ENCODE measurements at places on chromosomes 3 and 15.

- DNase-seq = peak; percentile 66
These were observed 3.0 kb downstream of the INKA1 start for GRCh38 chr3:49805897-49806701.

- no peak for DNase-seq
These were observed 135.0 kb upstream of the CTDSPL start for GRCh38 chr3:37726525-37727290.

- DNase-seq = no peak
These were observed 50.4 kb downstream of the APH1B start for GRCh38 chr15:63327648-63328421.

DNA sequence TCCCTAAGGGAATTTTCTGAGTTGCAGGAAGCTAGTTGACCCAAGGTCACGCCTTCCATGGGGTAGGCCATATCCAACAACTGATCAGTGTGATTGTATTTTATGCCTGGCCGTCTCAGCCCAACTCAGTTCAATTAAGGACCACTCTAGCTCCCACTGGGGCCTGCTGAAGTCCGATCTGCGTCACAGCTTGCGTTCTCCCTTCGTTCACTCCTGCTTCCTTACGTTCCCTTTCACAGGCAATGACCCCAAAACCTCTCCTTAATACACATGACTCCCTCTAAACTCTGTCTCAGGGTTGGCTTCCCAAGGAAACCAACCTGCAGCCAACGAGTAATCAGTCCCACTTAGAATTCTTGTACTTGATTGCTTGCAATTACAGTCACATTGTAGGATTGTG lies 428.0 kb downstream of the RBMS3 start:
- DNase-seq = no peak

DNA sequence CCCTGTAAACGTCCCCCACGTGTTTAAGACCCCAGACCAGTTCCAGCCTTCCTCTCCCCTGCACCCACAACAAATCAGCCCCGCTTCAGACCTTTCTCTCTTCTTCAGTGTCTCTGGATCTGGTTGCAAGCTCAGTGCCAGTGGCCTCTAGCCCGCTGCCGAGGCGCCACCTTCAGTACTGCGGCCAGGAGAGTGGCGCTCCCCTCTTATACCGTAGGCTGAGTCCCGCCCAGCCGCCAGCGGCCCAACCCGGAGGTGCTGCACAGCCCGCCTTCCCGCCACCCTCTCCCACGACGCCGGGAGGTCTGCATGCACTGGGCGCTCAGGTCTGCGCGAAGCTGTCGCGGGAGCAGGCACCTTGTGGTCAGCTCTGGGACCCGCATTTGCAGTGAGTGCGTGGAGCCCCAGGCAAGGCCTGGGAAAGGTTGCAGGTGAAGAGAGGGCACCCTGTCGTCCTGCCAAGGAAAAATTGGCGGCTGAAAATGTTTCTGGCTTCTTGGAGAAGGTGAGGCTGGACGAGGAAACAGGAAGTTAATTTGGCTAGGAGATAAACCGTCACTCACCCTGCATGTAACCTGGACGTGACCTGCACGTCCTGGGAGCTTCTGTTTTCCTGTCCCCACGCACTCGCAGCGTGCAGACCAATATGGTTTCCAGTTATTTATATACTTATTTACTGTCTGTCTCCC lies at the start of gene C2CD4B:
TSS of gene C2CD4B (minus strand) at position 182 of the 689 bp plus-strand sequence. CDS start 301 bp downstream, outside the sequence.
- DNase-seq = no peak

- no peak for DNase-seq
These were observed 374.3 kb upstream of the TGFBR2 start for GRCh38 chr3:30232142-30232541.

- no peak for DNase-seq
These were observed 45.2 kb downstream of the KLHL25 start for GRCh38 chr15:85749261-85750151.

DNA sequence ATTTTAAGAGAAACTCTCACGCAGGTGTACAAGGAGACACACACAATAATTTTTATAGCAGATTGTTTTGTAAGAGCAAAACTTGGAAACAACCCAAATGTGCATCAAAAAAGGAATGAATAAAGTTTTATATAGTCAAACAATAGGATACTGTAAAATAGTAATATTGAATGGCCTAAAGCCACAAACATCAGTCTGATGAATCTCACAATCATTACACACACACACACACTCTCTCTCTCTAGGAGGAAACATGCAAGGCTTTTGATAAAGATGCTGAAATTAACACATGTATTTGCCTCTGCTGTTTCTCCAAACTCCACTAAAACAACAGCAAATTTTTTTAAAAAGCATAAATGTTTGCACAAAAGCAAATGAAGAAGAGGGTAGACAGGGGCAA lies 37.3 kb downstream of the ADIPOQ start:
- no peak for DNase-seq

DNA sequence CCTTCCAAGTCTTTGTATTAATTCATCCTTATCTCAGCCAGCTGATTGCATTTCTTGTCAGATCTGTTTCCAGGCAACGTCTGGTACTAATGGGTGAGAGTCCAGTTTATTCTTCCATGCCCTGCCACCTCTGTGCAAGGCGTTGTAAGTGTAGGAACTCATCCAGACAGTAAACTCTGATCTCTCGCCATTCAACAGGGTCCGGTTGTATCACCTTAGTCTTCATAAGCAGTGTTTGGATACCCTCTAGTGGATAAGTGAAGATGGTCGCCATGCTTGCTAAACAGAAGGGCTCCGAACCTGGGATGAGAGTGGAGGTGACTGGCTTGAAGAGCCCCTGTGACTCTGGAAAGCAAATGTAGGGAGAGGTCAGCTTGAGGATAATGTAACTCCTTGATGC lies 51.6 kb upstream of the CMTM7 start:
- peak; percentile 32 for DNase-seq

DNA sequence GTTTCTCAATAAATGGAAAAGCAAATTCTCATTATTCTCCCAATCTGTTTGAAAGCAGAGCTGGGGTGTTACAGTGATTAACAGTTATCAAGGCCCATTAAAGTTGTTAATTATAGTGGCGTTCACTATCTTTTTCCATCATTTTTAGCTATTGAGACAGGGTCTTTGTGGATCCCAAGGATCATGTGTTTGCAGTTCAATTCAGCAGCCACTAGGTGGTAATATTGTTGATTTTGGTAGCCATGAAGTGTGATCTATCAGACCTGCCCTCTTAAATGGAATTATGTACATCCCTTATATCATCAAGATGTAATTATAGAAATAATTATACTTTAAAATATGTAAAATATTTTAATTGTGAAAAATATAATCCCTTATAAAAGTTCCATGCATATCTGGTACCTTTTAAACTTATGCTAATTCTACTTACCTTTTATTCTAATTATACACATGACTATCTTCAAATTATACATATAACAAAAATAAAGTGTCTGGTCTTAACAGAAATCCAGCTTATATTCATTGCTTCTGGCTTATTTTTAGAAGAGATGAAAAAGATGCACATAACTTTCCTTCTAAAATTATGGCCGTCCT lies 126.4 kb downstream of the GREM1 start:
- peak; percentile 42 for DNase-seq

- no peak for DNase-seq
These were observed 933 bp downstream of the DZIP1L start for GRCh38 chr3:138114431-138114918.

DNA sequence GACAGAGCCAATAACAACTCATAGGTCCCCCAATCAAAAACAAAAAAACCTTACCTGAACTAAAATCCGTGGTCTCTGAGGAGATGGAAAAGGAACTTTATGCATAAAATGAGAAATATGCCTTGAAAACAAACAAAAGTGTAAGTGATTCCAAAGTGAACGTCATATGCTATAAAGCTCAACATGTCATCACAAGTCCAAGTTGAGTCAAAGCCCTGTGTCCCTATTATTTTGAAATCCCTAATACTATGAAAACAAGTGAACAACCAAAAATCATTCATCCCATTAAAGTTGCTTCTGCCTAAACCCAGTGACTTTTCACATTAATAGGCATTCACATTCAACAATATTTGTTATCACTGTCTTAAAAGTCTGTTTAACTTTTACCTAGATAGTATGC lies 59.4 kb downstream of the DENND4A start:
- no peak for DNase-seq

DNA sequence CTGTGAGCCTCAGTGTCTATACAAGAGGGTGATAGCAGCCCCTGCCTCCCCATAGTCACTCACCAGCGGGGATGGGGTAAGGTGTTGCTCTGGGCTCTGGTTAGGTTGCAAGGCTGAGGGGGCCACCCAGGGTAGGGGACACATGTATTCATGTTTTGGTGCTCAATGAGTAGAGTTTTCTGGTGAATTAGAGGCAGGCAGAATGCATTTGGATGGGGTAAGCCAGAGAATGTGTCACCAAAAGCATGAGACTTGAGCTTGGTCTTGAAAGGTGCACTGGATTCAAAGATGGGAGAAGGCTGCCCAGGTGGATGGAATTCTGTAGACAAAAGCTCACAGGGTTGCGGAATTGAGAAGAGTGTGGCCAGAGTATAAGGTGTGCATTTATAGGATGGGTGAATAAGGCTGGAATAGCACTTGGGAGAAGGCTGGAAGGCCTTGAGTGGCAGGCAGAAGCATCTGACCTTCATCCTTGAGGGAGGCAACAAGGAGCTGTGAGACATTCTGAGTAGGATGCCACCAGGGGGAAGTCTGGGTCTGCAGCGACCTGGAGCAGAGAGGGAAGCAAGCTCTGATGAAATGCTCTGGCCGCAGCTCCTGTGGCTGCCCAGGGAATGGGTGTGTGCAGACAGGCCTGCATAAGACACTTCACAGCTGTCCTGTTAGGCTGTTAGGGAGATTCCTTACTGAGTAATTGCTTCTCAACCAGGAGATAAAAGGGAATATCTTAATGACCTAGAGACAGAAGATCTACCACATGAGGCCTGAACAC lies 149.6 kb downstream of the CHDH start:
- DNase-seq = no peak

DNA sequence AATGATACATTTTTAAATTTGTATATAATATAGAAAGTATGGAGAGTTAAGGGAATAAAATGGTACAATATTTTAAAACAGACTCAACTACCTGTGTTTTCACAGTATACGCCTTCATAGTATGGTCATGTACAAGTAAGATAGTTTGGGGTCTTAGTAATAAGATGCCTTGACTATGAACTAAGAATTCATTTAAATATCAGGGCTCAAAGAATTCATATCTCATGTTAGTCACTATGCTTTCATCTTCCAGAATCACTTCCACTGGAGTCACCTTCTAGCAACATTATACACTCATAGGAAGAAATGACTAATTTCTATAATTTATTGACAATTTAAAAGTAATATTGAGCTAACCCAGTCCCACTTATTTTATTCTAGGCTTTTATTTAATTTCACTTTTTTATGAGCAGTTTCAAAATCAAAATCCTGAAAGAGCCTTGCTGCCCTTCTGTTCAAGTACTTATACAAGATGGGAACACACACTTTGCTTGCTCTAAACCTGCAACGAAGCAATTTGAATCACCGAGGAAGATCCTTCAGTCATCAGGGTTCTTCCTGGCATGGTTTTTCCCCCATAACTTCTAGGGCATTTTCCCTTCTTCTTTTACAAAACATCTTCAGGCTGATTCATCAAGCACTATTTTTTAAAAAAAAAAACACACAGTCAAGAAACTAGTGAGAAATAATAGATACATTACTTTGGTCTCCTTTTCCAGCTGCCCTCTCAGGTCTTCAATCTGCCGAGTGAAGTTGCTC lies 94.1 kb downstream of the MYH15 start:
- DNase-seq = no peak

DNA sequence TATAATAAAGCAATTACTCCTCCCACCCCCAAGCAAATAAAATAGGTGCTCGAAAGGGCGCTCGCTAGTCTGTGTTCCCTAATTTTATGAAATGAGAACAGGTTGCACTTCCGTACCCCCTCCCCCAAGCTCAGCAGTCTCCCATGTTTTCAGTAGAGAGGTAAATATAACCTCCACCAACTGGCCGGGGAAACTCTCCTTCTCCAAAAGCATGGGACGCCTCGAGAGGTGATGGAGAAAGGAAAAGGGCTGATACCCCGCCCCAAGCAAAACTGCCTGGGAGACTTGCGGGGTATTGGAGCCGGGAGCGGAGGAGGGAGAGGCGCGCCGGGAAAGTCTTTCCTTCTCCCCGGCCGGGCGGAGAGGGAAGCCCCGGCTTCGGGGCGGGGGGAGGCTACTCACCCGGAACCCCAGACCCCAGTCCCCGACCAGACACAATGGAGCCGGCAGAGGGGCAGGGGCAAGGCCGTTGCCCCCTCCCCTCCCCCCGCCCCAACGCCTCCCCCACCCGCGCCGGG lies 605 bp downstream of the DCUN1D1 start:
- peak; percentile 63 for DNase-seq

DNA sequence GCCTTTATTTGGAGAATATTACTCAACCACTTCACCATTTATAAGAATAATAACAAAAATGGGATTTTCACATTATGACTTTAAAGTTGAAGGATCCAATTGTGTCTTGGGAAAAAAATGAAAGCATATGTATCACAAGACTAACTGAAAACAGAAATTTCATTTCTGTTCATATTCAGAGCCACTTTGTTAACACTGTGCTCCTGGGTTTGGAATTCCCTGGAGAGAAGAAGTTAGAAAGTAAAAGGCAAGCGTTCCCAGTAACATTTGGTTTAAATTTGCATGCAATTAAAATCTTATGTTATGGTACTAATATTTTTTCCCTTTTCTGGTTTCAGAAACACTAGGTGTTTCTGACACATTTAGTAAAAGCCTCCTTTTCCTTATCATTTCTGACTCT lies 230.8 kb downstream of the RBMS3 start:
- DNase-seq = no peak

DNA sequence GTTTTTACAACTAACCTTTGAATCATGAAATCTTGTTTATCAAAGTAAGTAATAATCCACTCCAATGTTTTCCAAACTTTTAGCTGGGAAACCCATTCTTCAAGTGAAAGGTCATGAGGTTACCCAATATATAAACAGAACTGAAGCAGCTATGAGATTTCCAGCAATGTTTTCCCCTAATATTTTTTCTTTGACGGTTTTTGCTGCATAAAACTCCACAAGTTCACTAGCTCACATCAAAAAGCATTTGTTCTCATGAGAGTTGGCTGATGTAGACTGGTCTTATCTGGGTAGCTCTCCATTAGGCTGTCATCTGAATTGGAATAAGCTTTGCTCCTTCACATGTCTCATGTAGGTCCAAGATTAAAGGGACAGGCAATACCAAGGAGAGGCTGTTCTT lies 241.2 kb upstream of the LRRC3B start:
- no peak for DNase-seq

- DNase-seq = no peak
These were observed 73.4 kb upstream of the PRR23C start for GRCh38 chr3:139117883-139118760.

DNA sequence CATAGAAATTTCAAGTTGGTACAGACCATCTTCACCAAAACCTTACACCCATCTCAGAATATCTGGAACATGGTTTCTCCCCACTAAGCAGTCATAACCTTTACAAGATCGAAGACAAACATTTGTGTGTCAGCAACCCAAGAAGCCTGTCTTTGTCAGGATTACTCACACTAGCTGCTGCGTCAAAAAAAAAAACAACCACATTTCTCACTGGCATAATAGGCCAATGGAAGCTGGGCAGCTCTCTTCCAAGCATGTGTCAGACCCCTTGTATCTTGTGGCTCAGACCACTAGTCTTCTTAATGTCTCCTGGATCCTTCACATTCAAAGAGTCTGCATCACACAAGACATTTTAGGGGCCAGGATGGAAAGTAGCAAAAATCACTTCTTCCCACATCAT lies 266.9 kb upstream of the IGF1R start:
- DNase-seq = no peak
